ENCODE measurements at places on chromosomes 16 and 17.

- DNase-seq: no peak
These were observed 276.0 kb downstream of the MAP2K6 start for GRCh38 chr17:69690531-69690930.

GRCh38 chr17:13537167-13537731 is 64.5 kb downstream of the HS3ST3A1 start:
- DNase-seq: no peak

- no peak for DNase-seq
These were observed 8.7 kb upstream of the KAT7 start for GRCh38 chr17:49779739-49780231.

DNA sequence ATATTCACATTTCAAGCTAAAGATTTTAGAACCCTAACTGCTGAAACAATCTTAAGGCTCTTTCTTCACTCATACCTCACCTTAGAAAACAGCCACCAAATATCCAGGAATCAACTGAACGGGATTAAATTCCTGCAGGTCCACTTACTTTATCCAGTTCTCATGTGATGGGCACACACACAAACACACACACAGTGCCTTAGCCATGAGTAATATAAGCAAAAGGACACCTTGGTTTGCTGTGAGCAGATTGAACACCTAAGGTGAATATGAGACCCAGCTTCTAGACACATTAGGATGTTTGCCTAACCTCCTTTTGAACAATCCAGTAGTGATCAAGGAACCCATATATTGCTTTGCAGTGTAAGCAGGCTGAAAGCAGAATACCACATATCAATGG is 81.5 kb downstream of the TUBD1 start:
- DNase-seq: no peak

- no peak for DNase-seq
These were observed 207.9 kb upstream of the HSBP1 start for GRCh38 chr16:83599789-83600462.

DNA sequence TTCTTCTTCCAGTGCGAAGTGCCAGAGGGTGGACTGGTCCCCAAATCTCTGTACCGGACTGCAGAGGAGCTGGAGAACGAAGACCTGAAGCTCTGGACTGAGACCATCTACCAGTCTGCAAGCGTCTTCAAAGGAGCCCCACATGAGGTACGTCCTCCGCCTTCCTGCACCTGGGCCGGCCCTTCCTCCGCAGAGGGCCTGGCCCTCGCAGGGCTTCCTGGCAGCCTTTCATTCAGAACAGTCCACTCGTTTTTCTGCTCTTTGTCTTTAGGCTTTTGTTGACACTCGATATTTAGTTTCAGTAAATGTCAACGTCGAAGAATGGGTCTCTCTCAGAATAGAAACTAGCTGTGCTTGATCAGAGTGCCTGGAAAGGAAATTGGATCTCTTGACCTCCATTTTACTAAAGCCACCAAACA is 68.6 kb downstream of the SEC14L1 start:
- DNase-seq: peak; percentile 5

- no peak for DNase-seq
These were observed 71.8 kb downstream of the IRF8 start for GRCh38 chr16:85970738-85971137.

DNA sequence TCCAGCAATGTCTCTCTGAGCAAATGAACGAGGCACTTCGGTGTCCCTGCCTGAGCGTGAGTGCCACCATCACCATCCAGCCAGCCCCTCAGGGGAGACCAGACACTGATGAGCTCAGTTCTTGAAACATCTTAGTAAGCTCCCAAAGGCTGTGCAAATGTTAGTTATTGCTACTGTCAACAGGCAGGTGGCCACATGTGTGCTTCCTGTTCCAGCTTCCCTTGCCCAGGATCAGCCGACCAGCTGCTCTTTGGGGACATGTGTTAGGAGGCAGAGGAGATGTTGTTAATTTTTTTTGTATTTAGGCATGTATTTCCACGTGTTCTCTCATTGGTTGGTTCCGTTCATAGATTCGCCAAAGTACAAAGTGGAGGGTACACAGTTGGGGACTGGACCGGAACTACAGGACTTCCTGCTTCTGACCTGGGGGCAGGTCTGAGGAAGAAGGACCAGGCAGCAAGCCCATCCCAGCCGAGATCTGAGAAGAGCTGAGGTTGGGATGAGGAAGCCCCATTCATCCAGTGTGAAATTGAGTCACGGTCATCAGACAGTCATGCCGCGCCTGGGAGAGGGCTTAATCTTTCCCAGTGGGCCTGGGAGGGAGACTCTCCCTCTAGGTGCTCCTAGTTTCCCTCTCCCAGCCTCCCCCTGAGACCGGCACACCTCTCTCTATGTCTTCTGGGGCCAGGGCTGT is 3.8 kb downstream of the TTYH2 start:
- DNase-seq: no peak

All from WTC11 (cell line).